ENCODE measurements at places on chromosomes 7 and 10. TPM values are rescaled to one million over a fixed set of nuclear protein-coding genes. Genes with fewer than 3 reads are reported as not detected.
A peak's percentile ranks its signal among the peaks of the same experiment; 100 is the strongest.

- no peak for DNase-seq
Measured at GRCh38 chr10:9602998-9603397, 1414.7 kb upstream of the CELF2 start.

GRCh38 chr7:16021851-16022250 is 335.4 kb upstream of the MEOX2 start:
- no peak for DNase-seq

- DNase-seq: no peak
Measured at GRCh38 chr10:71719464-71720201, at the start of gene C10orf105. TSS of gene C10orf105 (minus strand) at chr10:71719778. CDS start at chr10:71716337, 3,441 bp downstream.

- DNase-seq: no peak
Measured at GRCh38 chr7:123260428-123260960, 60.7 kb upstream of the SLC13A1 start.

The NCF1 gene
- 4.2 TPM for total RNA-seq

The METTL27 gene
- 0.27 TPM for total RNA-seq

The IL15RA gene
- 11.6 TPM for total RNA-seq

- no peak for DNase-seq
Measured at GRCh38 chr10:2436933-2437332, 630.4 kb upstream of the PFKP start.

DNA sequence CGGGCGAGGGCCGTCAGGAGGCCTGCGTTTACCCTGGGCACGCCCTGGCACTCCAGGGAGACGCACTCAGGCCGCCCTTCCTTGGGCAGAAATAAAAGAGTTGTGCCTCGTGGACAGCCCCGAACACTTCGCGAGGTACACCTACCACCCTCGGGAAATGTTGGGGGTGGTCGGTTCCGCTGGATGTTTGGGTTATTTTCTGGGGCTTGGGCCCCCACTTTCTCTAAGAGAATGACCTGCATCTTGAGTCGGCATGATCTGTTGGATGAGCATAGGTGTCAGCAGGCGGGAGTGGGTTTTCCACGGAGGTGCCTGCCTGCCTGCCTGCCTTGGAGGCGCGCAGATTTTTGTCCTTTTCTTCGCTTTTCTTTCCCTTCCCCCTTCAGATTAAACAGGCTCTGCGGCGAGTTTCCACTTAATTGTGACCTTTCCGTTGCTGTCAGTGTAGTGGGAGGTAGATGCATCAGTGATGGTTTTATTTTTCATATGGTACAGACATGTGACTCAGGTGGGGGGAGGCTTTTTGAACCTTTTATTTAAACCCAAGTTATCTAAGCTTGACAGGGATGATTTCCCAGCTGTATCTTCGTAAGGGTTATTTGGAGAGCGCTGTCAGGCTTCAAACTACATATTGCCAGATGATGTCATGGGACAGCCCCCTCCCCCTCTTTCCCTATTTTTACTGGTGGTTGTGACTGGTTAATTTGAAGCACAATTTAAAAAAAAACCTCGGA is 661 bp downstream of the HECTD2 start:
- DNase-seq: no peak

- DNase-seq: peak; percentile 80
Measured at GRCh38 chr10:26860102-26860442, 686 bp downstream of the ABI1 start.

- no peak for DNase-seq
Measured at GRCh38 chr7:43692582-43693373, 36.5 kb downstream of the COA1 start.

DNA sequence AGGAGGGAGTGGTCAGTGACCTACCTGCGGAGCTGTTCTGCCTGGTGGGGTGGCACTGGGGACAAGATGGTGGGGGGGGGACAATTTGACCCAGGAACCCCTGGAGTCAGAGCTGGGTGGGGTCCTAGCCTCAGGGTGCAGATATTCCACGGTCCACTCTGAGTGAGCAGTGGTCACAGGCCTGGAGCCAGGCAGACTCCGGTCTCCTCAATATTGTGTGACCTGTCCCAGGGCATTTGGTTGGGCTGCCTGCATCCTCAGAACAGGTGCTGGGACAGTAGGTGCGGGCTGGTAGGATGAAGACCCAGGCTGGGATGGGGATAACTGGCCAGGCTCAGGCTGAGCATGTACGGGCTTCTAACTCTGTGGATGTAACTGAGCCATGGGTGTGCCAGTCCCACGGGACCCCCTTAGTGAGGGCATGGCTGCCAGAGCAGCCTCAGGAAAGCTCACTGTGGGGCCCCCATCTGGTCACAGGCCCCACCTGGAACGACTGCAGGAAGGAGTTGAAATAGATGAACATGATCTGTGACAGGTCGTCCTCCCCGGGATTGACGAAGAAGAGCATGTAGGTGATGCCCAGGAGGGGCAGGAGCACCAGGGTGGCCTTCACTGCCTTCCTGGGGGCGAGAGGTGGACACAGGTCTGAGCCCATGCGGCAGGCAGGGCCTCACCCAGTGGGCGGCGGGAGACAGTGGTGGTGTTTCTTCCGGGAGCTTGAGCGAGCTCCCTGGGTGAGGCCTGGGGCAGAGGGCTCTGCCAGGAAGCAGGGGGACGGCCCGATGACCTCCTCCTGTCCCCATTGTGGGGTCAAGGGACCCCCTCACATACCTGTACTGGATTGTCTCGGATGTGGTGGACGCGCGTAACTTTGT is 26.9 kb downstream of the CRHR2 start:
- DNase-seq: no peak

The PNLIPRP3 gene
- not detected for total RNA-seq

- peak; percentile 74 for DNase-seq
Measured at GRCh38 chr7:5452937-5453540, 29.4 kb upstream of the TNRC18 start.

The APBB1IP gene
- total RNA-seq: 4.8 TPM
